Neural progenitor cell (in vitro differentiated cells): ENCODE measurements at places on chromosomes 11 and 22.
A peak's percentile ranks its signal among the peaks of the same experiment; 100 is the strongest.

- no peak for DNase-seq
Observed at GRCh38 chr22:19872779-19873137, 18.1 kb upstream of the GNB1L start.

DNA sequence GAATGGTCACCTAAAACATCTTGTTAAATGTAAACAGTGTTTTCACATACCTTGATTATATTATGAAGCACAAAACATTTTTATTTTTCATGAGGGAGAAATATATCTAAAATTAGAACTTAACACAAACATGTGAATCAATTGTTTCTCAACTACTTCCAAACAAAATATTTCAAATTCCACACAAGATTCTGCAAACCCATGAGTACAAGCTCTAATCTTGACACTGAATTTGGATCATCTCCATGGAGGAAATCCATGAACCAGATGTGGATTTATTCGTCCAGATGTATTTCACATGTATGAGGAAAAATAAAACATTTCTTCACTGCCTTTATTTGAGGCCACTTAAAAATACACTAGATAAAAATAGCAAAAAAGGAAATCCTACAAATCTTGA is 184.2 kb downstream of the SBF2 start:
- DNase-seq: no peak

- no peak for DNase-seq
Observed at GRCh38 chr11:119338965-119339588, 1.6 kb downstream of the C1QTNF5 start.

- DNase-seq: no peak
Observed at GRCh38 chr11:1690167-1691025, 6.6 kb upstream of the KRTAP5-6 start.

GRCh38 chr11:20443596-20443995 is 56.1 kb downstream of the PRMT3 start:
- peak; percentile 25 for DNase-seq

DNA sequence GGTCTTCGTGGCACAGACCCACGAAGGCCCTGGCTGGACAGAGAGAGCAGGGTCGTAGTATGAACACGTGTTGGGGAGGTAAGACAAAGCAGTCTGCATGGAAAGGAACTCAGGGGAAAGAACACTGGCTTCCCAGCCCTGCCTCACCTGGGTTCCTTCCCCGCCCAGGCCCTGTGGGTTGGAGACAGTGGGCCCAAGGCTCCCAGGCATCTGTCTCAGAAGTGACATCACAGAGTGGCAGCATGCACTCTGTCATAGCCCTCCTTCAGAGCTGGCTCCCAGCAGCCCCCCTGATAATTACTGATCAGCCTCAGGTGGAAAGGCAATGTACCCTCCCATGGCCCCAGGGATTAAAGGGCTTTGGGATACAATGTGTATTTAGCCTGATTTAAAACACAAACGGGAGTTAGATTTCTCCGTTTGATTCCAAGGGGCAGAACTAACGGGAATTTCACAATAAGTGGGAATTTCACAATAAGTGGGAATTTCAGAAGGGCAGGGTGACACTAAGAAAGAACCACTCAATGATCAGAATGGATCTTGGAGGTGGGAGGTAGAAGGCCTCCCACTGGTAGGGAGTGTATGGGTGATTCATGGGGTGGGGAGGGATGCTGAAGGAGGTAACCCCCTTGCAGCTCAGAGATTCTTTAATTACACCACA is 65.1 kb downstream of the SLC22A12 start:
- no peak for DNase-seq

DNA sequence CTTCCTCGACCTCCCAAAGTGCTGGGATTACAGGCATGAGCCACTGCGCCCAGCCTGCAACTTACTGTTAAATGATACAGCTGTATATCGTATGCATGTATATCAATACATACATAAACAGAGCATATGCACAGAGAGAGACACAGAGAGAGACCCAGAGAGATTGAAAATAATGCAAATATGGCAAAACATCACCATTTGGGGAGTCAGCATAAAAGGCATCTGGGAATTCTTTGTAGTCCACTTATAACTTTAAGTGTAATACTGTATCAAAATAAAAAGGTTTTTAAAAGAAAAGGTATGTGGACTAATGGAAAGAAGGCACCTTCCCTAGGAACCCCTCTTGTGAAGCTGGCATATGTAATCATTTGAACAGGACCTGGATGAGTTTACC is 21.8 kb downstream of the ALX4 start:
- DNase-seq: no peak

- DNase-seq: no peak
Observed at GRCh38 chr11:12560861-12561260, 113.4 kb upstream of the TEAD1 start.

DNA sequence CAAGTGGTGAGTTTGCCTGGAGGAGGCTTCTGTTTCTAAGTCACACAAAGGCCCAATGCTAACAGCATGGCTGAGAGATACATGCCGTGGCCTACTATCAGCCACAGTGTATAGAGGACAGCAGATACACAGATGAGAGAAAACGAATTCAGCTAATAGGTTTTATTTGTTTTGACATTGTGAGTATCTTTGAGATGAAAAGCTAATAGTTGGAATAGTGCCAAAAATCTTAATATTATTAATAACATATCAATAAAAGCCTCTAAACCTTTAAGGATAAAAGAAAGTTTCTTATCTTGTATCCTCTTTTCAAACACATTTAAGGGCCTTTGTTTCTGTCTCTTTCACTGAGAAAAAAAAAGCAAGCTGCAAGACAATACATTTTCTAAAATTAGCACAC is 30.5 kb upstream of the OLFML1 start:
- DNase-seq: no peak

GRCh38 chr22:27318516-27318915 is 483.0 kb downstream of the MN1 start:
- peak; percentile 21 for DNase-seq

DNA sequence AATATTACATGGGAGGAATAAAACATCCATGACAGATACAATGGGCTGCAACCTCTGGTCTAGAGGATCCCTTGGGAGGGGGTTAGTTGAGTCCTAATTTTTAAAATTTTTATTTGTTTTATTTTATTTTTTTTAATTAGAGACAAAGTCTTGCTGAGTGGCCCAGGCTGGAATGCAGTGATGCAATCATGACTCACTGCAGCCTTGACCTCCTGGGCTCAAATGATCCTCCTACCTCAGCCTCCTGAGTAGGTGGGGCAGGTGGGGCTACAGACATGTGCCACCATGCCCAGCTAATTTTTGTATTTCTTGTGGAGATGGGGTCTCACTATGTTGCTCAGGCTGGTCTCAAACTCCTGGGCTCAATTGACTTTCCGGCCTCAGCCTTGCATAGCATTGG is 43.1 kb downstream of the FDX1 start:
- no peak for DNase-seq

DNA sequence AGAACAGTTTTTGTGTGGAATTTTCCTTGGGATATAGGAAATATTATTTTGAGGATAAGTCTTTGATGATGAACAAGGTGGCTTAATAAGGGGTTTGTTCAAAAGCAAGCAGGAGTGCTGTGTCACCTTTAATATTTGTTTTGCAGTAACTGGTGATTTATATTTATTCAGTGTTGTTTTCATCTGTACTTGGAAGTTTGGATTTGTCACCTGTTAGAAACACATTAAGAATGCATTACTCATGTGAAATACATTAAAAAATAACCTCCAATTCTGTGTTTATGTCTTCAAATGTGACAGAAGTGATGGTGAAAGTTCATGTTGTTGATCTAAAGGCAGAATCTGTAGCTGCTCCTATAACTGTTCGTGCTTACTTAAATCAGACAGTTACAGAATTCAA is 70.5 kb downstream of the DKK3 start:
- DNase-seq: no peak

GRCh38 chr11:54930930-54931329 is 224.3 kb downstream of the OR4A5 start:
- DNase-seq: no peak

- no peak for DNase-seq
Observed at GRCh38 chr11:77075425-77075905, 8.7 kb downstream of the CAPN5 start.

- no peak for DNase-seq
Observed at GRCh38 chr22:47396105-47396504, 633.7 kb downstream of the TBC1D22A start.

- DNase-seq: no peak
Observed at GRCh38 chr11:114197799-114198500, 98.2 kb upstream of the NNMT start.

- DNase-seq: peak; percentile 46
Observed at GRCh38 chr11:11510939-11511338, 110.9 kb downstream of the GALNT18 start.
